Neural crest cell (in vitro differentiated cells): ENCODE measurements at places on chromosomes 11 and 22.

- no peak for DNase-seq
Measured at GRCh38 chr11:75789521-75789920, 20.9 kb downstream of the DGAT2 start.

- no peak for DNase-seq
Measured at GRCh38 chr11:125338886-125339811, 156.9 kb downstream of the FEZ1 start.

DNA sequence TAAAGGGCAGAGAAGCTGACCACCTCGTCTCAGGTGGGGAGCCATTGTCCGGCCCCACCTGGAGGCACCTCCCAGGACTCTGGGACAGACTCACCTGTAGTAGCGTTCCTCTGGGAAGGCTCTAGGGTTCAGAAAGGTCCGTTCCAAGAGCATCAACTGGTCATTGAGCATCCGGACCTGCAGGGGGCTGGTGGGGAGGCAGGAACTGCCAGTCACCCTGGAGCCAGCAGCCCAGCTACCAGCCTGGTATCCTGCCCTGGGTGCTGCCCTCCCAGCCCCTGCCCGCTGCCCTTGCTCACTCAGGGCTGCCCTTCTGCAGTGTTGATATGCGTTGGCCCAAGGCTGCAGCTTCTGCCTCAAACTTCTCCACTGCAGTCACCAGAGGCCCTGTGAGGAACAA is 4.7 kb downstream of the SAC3D1 start:
- no peak for DNase-seq

GRCh38 chr11:96156379-96156722 is 186.6 kb downstream of the MAML2 start:
- DNase-seq, result no peak

DNA sequence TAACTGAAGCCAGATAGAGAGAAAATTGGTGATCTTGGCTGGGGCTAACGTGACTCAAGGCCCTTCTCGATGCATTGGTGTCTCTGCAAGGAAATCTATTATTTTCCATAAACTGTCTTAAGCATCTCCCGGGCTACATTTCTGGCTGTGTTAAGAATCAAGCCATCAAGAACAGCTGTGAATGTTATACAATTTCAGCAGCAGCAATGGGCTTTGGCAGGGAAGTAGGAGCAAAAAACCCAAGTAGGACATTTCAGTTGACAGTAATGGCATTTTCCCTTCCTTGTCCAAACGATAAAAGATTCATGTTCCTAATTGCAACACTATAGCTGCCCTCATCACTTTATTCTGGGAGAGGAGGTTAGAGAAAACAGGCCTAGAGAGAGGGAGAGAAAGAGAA is 335.0 kb downstream of the CADM1 start:
- DNase-seq, result no peak

GRCh38 chr11:19076744-19077589 is 16.4 kb upstream of the MRGPRX2 start:
- peak; percentile 83 for DNase-seq

DNA sequence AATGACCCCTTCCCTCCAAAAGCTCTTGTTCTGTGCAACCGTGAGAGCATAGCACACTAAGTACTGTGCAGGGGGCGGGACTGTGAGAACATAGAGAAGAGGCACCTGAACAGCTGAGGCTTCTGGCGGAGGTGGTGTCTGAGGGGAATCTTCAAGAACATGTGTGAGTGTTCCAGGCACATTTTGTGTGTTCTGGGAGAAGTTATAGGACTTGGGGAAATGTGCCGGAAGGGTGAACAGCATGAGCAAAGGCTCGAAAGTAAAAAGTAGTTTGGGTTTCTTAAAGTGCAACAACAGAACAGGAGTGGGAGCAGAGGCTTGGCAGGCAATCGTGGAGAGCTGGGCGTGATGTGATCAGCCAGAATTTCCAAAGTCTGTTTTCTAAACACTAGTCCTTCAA is 12.4 kb upstream of the SYN3 start:
- no peak for DNase-seq

DNA sequence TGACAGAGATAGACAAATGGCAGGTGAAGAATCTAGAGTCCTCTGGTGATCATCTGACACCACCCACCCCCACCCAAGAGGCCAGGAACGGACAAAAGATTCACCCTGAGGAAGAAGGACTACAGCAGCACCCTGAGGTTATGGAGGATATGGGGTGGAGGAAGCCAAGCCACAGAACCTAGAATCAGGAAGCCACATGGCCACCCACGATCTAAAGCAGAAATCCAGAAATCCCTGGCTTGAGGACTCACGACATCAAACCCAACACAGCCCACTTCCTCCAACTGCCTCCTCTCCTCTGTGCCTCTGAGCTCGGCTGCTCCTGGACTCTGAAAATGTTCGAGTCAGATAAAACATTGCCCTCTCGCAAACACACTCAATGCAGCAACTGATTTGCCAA is 364.3 kb downstream of the SHANK2 start:
- no peak for DNase-seq

GRCh38 chr11:66846671-66847091 is 3.4 kb downstream of the RCE1 start:
- no peak for DNase-seq

DNA sequence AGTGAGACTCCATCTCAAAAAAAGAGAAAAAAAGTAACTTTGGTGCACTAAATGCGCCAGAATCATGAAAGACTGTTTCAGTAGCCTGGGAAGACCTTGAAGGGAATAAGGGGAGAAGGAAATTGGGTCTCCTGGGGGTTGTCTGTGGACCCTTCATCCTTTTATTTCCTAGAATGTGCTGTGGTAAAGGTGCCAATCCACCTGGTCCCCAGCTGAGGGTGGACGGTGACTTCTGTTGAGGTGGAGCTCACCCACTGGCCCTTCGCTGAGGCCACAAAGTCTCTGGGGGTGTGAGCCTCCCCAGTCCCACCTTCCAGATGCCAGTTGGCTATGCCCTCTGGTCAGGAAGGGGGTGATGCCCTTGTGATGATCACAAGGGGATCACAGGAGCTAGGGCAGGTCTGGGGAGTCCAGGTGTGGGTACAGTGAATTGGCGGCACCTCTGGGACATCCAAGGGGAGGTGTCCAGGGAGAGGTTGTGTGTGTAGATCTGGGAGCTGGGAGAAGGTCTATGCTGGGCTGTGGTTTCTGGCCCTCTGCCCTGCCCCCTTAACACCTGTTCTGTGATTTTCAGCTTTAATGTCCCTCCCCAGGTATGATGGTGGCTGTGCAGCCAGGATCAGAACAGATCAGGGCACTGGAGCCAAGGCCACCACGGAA is 34.2 kb upstream of the LMO1 start:
- no peak for DNase-seq

DNA sequence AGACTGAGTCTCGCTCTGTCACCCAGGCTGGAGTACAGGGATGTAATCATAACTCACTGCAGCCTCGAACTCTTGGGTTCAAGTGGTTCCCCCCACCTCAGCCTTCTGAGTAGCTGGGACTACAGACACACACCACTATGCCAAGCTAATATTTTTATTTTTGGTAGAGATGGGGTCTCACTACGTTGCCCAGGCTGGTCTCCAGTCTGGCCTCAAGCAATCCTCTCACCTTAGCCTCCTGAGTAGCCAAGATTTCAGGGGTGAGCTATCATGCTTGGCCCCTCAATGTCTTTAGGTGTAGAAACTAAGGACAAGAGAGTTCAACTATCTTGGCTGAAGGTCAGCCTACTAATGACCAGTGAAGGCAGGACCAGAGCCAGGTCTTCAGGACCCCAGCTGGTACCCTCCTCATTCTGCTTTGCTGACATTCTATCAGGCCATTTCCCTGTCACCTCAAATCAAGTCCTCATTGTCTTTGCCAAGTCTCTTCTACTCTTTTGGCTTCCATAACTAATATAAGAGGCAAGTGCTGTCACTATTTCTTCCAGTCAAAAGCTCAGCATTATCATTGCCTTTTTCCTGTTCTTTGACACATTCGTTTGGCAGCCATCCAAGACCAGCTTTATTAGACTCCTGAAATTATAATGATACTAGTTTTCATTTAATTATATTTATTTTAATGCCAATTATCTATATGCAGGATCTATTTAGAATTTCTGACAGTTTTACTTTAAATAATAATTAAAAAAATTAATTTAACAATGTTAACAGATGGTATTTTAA is 264.2 kb upstream of the PITPNB start:
- DNase-seq, result no peak

DNA sequence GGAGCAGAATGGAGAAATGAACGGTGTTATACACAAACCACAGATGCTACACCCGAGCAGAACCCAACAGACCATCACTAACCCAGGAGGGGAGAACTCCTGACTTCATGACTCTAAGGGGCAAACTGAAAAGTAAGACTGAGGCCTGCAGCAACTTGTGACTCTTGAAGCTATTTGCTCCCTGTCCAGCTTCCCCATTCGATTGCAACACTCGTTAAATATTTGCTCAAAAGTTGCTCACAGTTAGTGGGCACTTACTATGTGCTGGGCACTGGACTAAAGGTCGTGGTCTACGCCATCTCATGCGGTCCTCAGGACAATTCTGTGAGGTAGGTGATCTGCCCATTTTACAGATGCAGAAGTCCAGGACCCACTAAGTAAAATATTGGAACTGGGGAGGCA is 9.5 kb upstream of the ADA2 start:
- DNase-seq, result no peak

DNA sequence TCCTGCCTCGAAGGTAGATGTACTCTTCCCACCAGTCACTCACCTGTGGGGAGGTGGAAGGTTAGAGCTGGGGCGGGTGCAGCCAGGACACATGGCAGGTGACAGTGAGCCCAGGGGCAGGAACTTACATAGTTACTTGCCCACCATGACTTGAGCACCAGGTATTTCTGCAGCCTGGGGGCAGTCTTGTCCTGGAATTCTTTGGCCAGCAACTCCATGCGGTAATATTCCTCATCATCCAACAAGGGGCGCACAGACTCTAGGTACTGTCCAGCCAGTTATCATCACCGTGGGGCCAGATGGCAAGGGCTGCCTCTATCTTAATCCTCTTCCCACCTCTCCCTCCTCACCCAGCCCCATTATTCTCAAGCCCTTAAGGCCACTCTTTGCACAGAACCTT is 2.2 kb downstream of the CPT1B start:
- DNase-seq, result peak; percentile 22

DNA sequence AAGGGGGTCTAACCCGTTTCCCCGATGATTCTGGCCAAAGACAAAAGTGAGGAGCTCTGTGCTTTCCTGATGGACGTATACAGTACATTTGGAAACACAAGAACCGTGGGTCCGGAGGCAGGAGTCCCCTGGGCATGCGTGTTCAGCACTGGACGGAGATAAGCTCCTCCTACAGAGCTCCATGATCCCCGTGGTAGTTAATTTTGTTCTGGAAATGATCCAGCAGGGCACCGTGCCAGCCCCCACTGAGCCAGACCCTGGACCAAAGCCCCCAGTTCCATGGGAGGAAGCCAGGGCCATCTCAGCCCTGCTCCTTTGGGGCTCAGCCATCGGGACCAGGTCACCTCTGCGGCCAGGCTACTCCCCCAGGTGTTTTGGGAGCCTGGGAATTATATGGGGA is 83.3 kb downstream of the TRMU start:
- DNase-seq, result no peak

DNA sequence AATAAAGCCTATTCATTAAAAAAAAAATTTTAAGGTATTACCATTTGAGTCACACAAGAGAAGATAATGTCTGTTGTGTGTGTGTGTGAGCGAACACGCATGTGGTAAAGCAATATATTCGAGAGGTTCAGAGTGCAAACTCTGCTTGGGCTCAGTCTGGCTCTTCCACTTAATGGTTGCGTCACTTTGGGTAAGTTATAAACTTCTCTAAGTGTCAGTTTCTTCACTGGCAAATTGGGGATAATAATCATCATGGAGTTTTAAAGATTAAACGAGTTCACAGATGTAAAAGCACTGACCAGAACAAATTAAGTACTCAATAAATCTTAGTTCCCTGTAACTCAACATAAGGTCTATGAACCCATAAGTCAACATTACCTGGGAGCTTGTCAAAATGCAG is 37.0 kb downstream of the SIK3 start:
- no peak for DNase-seq

- DNase-seq, result no peak
Measured at GRCh38 chr22:45444168-45444567, 30.7 kb downstream of the RIBC2 start.

- no peak for DNase-seq
Measured at GRCh38 chr11:61418136-61418535, 11.6 kb downstream of the CPSF7 start.

DNA sequence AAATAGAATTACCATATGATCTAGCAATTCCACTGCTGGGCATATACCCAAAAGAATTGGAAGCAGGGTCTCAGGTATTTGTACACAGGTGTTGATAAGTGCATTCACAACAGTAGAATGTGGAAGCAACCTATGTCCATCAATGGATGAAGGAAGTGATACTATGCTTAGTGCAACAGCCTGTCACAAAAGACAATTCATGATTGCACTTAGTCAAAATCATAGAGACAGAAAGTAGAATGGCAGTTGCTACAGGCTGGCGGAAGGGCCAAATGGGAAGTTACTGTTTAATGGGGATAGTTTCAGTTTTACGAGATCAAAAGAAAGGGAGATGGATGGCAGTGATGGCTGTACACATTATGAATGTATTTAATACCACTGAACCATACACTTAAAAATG is 42.0 kb downstream of the SGSM3 start:
- no peak for DNase-seq

DNA sequence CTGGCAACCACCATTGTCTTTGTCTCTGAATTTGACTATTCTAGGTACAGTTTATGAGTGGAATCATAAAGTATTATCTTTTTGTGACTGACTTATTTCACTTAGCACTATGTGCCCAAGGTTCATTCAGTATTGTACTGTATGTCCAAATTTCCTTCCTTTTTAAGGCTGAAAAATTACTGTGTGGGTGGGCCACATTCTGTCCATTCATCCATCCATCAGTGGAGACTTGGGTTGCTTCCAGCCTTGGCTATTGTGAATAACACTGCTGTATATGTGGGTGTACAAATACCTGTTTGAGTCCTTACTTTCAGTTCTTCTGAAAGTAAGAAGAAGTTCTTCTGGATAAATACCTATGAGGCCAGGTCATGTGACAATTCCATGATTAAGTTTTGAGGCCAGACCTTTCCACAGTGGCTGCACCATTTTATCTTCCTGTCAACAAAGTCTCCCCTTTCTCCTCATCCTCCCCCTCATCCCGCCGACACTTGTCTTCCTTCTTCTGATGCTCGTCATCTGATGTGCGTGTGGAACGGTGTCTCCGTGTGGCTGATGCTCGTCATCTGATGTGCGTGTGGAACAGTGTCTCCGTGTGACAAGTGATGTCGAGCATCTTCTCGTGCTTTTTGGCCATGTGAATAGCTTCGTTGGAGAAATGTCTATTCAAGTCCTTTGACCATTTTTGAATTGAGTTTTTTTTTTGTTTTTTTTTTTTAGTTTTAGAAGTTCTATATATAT is 49.5 kb downstream of the SBF1 start:
- no peak for DNase-seq

- no peak for DNase-seq
Measured at GRCh38 chr11:111748035-111748804, 18.0 kb downstream of the PPP2R1B start.

- DNase-seq, result no peak
Measured at GRCh38 chr22:44860311-44860710, 107.9 kb downstream of the ARHGAP8 start.

GRCh38 chr11:12537778-12538401 is 136.3 kb upstream of the TEAD1 start:
- no peak for DNase-seq

- DNase-seq, result no peak
Measured at GRCh38 chr11:45391168-45391850, 105.2 kb upstream of the SYT13 start.

- DNase-seq, result no peak
Measured at GRCh38 chr11:128324531-128325141, 262.7 kb downstream of the ETS1 start.

- DNase-seq, result no peak
Measured at GRCh38 chr11:77250881-77251640, 50.4 kb downstream of the GDPD4 start.
